Stromal cell of bone marrow (primary cell): ENCODE measurements at places on chromosomes 4 and X.
A peak's percentile ranks its signal among the peaks of the same experiment; 100 is the strongest.

DNA sequence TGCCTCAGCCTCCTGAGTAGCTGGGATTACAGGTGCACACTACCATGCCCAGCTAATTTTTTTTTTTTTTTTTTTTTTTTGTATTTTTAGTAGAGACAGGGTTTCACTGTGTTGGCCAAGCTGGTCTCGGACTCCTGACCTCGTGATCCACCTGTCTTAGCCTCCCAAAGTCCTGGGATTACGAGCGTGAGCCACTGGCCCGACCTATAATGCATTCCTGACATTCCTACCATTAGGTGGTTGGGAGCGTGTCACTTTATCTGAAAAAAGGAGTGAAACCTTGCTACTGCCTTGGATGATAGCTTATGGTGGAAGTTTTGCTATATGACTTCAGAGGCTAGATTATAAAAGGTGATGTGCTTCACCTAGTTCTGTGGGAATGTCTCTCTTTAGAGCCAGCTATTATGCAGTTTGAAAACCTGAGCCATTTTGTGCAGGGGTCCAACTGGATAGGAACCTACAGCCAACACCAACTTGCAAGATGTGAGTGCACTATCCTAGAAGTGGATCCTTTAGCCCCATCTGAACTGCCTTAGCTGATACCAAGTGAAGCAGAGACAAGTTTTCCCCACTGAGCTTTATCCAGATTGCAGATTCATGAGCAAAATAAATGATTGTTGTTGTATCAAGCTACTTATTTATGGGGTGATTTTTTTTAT lies 29.8 kb upstream of the EMCN start:
- no peak for DNase-seq

- peak; percentile 6 for DNase-seq
These were observed 171.1 kb downstream of the LARP7 start for GRCh38 chr4:112808001-112808400.

- no peak for DNase-seq
These were observed 165.5 kb upstream of the SLIT2 start for GRCh38 chr4:20086067-20086798.

- DNase-seq: no peak
These were observed 139.5 kb downstream of the SH3KBP1 start for GRCh38 chrX:19747652-19748610.

- no peak for DNase-seq
These were observed 94.1 kb downstream of the DRD5 start for GRCh38 chr4:9875516-9875915.

DNA sequence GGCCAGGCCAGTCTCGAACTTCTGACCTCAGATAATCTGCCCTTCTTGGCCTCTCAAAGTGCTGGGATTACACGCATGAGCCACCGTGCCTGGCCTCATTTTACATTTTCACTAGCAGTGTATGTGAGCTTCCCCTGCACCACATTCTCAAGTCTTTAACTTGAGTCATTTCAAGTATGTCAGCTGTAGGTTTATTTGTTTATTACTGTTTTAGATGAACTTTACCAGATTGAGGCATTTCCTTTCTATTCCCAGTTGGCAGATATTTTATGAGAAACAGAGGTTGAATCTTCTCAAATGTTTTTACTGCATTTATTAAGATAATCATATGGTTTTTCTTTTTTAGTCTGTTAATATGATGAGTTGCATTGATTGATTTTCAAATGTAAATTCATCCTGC lies 114.6 kb upstream of the SH3RF1 start:
- no peak for DNase-seq

DNA sequence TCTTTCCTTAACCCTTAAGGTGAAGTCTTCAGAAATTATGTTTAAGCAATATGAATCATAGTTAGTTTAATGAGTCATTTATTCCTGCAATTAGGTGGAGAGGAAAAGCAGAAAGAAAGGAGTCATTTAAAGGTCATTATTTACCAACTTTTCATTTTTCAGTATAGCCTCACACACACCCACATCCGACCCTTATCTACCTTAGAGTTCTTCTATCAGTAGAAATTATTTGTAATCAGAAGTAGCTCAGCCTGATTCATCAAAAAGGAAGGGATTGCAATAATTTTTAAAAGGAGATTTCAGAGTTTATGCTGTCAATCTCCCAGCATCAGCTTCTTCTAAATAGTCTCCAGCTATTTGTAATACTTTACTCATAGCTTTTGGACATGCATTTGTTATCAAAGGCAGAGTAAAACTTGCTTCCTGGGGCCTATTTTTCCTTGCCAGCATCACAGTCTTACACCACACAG lies 5.9 kb downstream of the ANXA10 start:
- DNase-seq: peak; percentile 65

- DNase-seq: no peak
These were observed 19.9 kb upstream of the TXK start for GRCh38 chr4:48153791-48154550.

DNA sequence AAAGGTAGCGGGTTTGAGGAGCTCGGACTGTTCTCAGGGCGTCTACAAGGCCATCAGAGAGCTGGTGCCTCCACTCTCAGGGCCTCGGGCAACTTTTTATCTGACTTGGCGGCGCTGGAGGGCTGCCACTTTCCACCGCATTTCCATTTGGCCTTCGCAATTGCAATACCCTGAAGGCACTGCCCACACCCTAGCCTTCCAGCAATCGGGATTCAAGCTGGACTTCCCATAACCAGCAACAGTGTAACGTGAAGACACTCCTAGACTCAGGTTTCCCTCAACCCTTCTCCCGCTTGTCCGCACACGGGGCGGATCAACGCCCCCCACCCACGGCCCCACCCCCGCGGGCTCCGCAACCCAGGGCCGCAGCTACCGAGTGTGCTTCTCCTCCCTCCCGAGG lies 50.2 kb upstream of the BCOR start:
- DNase-seq: no peak

GRCh38 chr4:104472766-104473165 lies 21.9 kb downstream of the CXXC4 start:
- DNase-seq: no peak

DNA sequence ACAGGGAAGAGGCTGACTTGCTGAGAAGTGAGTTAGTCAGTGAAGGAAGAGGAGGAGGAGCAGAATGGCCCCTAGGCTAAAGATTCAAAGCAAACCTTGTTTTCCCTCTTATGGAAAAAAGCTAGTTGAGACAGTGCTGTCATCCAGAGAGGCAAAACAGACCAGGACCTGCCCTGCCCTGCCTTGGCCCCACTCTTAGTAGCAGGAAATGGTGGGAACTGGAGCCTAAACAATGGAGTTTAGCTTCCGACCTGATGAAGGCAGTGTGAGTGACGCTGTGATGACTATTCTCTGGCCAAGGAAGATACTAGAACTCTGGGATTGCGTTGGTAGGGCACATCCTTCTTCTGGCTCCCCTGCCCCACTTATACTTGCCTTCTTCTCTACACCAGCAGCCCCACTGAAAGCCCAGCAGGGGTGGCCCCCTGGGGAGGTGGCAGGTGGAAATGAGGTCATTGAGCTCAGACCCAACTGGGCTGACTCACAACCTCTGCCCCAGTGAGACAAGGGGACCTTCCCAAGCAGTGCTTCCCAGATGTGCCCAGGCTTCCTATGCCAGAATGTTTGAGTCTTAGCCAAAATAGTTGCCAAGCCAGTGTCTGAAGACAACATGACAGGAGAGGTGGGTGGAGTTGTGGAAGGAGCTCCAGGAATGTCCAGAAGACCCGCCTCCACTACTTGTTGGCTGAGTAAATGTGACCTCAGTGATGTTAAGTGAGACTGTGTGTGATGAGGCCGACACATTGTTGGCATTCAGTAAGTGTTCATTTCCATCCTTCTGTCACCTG lies 38.8 kb downstream of the MSN start:
- no peak for DNase-seq

- DNase-seq: no peak
These were observed 132.0 kb upstream of the RPS6KA6 start for GRCh38 chrX:84320023-84320422.

- no peak for DNase-seq
These were observed 4.4 kb downstream of the RBM3 start for GRCh38 chrX:48578661-48579128.

- DNase-seq: no peak
These were observed 49.4 kb downstream of the C4orf46 start for GRCh38 chr4:158622251-158622650.

DNA sequence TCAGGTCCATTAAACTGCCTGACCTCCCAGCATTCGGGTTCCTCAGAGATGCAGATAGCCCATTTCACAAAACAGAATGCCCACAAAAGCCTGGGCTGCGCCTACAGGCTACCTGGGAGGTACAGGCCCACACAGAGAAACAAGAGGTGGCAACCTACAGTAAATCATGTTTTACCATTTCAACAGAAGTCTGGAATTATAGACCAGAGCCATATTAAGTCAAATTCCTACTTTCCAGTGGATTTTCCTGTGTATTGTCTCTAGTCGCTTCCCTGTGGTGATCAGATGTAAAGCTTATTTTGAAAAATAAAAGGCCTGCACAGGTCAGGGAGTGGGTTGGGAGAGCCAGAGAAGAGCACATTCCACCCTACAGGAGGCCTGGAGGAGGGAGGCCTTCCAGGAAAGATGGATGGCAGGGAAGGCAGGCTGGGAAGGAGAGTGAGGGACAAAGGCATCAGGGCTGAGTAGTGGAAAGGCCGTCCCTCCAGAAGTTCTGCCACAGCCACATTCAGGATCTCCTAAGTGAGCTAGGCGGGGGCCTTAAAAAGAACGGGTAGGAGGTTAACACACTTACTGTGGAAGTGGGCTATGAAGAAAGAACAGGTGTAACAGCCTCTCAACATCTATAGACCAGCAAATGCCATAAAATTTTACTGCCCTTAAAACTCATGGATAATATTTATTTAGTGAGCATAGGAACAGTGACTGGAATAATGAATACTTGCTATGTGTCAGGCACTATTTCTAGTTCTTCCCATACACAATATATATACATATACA lies 19.0 kb upstream of the USO1 start:
- no peak for DNase-seq

DNA sequence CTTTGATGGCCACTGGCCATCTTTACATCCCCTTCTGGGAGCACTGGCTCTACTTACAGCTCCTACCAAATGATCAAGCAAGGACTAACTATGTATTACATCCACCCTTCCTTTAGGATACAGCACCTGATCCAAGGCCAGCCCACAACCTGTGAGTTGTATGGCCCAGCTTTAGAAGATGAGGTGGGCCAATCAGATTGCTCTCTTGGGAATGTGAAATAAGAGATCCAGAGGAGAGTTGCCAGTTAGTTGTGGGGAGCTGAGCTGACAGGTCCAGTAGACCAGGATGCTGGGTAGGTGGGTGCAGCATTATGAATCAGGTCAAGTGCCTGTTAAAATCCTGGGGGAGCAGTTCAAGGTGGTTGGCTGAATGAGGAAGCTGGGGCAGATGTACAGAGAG lies 111.5 kb downstream of the GNL3L start:
- DNase-seq: no peak

- DNase-seq: no peak
These were observed 5.6 kb upstream of the SYTL5 start for GRCh38 chrX:38000706-38001105.

- no peak for DNase-seq
These were observed 65.0 kb upstream of the MSX1 start for GRCh38 chr4:4794421-4794820.

- peak; percentile 33 for DNase-seq
These were observed 36.5 kb upstream of the TFDP3 start for GRCh38 chrX:133254666-133255065.

DNA sequence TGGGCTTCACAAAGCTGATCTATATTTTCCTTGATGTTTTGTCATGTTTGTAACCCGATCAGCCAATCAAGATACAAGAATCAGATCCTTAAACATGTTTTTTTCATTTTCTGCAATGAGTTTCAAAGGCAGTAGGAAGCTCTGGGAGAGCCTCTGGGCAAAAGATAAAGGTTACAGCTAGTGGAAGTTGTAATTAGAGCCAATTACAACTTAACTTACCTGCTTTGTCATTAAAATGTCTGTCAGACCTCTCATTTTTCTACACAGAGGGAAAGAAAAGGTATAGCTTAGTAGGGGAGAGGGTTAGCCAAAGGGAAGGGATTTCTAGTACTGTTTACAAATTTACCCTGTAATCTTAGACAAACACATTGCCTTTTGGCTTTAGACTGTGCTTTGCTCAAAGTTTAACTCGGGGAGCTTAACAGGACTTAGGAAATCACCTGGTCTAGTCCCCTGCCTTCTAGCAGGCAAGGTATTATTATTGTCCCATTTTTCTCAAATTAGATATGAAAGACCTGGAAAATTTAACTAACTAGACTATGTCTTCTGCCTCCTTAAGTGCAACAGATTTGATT lies 55.8 kb downstream of the FGF16 start:
- DNase-seq: no peak

GRCh38 chrX:78979789-78980464 lies 34.7 kb downstream of the P2RY10 start:
- no peak for DNase-seq

GRCh38 chr4:41160856-41161255 lies 53.5 kb downstream of the APBB2 start:
- DNase-seq: no peak

GRCh38 chrX:141220342-141221008 lies 21.8 kb downstream of the SPANXC start:
- DNase-seq: peak; percentile 43

GRCh38 chr4:181677201-181677600 lies 566.0 kb upstream of the TENM3 start:
- DNase-seq: no peak

DNA sequence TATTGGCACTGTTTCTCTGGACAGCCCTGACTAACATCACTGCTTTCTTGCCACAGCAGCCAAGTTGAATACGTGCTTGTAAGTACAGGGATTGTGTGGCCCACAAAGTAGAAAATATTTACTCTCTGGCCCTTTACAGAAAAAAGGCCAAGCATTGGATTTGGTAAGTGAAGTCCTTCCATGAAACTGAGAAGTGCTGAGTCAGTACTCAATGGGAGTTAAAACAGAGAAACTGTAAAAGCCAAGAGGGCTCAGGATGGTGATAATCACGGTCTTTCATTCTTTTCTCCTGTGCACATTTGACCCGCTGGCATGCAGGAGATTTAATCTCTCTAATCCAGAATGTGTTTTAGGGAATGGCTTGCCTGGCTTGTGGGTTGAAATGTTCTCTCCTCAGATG lies 46.1 kb downstream of the TBL1X start:
- DNase-seq: no peak

DNA sequence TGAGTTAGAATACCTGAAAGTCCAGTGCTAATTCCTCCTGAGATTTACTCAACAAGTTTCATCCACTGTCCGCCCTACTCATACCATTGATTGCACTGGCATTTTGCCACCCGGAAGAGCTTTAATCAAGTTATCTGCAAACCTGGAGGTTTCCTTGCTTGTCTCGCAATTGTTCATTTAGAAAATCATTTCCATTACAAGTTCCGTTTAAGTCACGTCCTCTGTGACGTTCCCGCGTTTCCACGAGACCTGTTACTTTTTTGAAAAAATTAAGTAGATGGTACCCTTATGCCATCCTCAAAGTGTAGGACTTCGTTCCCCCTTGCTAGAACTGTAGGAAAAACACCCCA lies 761 bp upstream of the FRYL start:
- DNase-seq: no peak

DNA sequence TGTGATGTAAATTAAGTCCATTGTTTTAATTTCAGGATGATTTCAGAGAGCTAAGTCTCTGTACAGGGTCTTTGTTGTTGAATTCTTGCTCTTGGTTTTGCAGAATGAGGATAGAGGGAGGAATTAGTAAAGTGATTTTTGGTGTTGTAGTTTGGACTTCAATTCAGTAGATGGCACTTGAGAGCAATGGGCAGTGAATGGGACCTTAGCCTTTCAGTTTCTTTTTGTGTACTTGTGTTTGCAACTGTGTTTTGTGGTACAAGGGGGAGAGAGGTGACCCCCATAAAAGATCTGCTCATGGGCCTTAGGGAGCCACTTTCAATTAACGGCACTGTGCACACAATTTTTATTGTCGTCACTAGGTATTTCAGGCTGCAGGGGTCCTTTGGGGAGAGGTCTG lies 340.0 kb downstream of the DCAF12L2 start:
- no peak for DNase-seq

- no peak for DNase-seq
These were observed 118.1 kb upstream of the TLR3 start for GRCh38 chr4:185950891-185951290.
